Amniotic epithelial cell (primary cell): ENCODE measurements at places on chromosomes 2 and 18.

DNA sequence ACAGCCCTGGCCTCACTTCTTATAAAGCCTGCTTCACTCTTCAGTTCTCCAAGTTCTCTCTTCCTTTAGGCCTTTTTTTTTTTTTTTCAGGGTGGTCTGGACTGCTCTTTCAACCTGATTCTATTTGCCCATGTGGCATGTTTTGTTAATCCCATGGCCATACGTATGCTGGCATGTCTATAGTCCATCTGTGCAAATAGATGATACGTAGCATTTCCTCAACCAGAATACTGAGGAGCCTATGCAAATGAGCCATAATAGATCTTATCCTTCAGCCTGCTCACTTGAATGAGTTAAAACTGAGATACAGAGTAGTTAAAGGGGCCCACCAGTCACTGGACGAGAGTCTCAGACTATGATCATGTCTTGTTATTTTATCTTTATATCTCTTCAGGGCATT lies 265.2 kb upstream of the CXCR4 start:
- no peak for DNase-seq

DNA sequence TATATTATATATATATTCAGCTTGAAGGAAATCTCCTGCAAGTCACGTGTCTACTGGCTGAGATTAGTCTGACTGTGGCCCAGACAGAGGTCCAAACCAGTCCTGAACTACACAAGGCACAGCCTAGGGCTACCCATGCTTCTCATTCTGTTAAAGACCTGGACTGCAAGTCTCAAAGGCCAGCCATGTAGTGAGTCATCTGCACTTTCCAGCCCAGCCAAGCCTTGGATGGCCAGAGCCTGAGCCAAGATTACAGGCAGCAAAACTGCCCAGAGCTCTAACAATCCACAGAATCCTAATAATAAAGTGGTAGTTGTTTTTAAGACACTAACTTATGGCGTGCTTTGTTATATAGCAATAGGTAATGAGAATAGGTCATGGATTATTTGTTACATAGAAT lies 259.6 kb downstream of the SS18 start:
- DNase-seq = peak; percentile 73

DNA sequence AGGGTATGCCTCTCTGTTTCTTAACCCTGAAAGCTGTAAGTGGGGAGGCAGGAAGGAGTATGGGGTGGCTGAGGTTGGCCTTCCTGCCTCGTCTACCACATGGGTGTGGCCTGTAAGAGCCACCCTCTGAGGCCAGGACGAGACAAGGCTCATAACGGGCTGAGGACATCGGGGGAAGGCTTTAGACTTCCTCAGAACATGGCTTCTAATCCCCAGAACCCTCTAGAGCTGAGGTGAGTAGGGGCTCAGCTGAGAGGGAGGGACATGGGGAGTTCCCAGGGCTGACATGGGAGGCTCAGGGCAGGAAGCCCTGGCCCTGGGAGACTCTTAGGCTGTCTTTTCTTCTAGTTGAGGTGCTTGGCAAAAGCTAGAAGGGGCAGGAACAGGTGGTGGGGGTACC lies 36.7 kb downstream of the EMX1 start:
- DNase-seq = no peak

- DNase-seq = no peak
Observed at GRCh38 chr18:991441-991840, 86.8 kb downstream of the ADCYAP1 start.

DNA sequence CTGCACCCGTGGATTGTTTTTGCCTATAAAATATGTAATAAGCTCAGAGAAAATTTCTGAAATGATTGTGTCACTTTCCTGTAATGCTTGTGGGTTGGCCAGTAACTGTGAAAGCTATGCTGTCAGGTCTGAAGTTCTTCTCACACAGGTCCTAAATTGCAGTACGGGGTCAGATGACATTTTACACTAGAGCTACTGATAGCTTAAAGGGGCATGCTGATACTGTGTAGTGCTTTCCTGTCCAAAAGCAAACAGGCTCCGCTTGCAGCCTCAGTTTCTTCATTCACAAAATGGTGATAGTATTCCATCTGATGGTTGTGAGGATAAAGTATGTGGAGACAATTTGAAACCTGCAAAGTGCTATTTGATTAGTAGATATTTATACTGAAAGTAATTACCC lies 7.6 kb upstream of the FARSB start:
- DNase-seq = no peak

DNA sequence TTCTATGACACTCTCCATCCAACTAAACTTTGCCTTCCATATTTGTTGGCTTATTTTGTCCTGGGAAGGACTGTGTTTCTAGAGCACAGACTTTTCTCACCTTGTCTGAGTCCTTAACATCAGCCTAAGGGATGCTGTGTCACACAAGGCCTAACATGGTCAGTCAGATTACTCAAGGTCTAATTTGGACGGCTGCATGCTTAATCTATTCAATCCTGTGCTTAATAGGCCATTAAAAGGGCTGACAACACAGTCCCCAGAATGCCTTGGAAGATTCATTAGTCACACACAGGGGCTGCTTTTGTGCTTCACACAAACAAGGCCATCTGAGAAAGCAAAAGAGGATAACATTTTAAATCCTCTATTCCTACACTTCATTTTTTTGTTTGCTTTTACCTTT lies 84.0 kb downstream of the DYNAP start:
- DNase-seq = no peak

- DNase-seq = no peak
Observed at GRCh38 chr2:191908874-191909273, 62.0 kb upstream of the CAVIN2 start.

DNA sequence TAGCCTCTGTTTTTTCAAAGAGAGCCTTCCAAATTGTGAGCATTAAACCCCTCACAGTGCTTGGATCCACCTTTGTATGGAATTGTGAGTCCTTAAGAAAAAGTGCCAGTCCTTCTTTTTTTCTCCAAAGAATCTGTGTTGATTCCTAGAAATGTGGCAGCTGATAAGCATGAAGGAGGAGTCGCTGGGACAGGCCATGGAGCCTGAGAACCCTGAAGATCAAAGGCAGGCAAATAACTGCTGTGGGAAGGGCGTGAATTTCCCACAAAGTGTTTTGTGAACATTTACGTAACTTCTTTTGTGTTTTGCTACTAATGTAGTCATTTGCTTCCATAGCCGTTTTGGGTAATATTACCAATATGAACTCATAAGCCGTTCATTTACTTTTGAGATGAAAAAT lies 27.7 kb upstream of the CHMP1B start:
- DNase-seq = no peak

- no peak for DNase-seq
Observed at GRCh38 chr2:238915596-238915995, 67.7 kb downstream of the TWIST2 start.

GRCh38 chr2:11026286-11026921 lies 114.7 kb downstream of the KCNF1 start:
- DNase-seq = no peak

DNA sequence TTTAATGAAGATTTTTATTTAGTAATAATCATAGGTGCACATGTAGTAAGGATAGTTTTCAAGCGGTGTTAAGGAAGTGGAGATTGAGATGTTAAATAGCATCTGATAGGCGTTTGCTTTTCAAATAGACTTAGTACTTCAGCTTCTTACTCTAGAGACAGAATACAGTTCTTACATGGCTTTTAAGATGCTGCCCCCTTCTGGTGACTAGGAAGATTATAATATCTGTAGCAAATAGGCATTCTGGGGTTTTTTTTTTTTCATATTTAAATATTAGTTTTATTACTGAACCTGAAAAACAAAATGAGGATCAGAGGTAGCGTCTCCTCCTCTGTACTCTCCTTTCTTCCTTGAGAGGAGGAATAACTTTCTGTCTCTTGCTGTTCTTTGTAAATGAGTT lies 100.2 kb downstream of the AGAP1 start:
- peak; percentile 81 for DNase-seq

DNA sequence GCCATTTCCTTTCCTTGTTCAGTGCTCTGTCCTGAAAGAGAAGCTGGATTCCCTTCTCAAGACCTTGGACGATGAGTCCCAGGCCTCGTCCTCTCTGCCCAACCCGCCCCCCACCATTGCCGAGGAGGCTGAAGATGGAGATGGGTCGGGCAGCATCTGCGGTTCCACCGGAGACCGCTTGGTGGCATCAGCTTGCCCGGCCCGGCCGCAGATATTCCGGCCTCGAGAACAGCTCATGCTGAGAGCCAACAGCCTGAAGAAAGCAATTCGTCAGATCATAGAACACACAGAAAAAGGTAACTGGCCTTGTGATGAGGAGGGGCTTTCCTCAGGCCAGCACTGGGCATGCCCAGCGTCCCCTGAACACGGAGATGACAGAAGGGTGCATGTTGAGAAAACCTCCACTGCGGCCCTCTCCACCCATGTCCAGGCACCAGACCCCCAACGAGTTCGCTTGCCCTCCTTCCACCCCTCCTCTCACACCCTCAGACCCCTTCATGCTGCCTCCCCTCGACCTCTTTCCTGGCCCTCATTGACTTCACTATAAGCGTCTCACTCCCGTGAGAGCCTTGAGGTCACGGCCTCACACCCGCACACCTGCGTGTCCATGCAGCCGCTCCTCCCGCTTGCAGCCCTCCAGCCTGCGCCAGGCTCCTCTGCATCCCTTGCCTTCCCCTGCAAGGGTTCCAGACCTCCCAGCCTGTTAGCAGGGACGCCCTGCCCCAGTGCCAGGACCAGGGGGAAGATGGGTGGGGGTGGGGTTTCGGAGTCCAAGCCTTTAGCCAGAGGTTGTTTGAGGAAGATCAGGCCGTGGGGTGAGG lies 95.0 kb downstream of the DGKD start:
- peak; percentile 37 for DNase-seq

DNA sequence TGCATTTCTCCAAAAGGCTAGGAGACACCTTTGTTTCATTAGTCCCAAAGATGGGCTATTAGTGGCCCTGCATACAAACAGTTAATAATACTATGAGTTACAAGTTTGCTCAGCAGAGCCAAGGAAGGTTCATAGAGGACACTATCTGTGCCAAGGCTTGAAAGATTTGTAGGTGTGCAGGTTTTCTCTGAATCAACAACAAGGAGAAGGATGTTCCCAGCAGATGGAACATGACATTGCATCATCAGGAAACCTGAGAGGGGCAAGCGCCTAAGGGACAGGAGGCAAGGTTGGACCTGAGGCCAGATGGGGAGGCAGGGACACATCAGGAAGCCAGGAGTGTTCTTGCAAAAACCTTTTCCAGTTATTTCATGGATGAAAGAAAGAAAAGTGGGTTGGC lies 35.4 kb upstream of the STK17B start:
- DNase-seq = peak; percentile 37

- peak; percentile 65 for DNase-seq
Observed at GRCh38 chr2:6956566-6956965, 39.4 kb downstream of the RNF144A start.

DNA sequence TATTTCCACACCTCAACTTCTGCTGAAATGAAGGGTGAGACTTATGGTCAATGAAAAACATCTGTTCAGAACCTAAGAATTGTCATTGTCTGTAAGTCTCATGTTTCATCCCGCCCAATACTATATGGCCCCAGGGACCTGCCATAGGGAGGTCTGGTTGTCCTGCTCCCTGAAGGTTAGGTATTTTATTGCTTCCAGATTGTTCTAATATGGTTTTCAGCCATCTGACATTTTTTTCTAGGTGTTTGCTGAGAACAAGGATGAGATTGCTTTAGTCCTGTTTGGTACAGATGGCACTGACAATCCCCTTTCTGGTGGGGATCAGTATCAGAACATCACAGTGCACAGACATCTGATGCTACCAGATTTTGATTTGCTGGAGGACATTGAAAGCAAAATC lies 7.3 kb downstream of the XRCC5 start:
- no peak for DNase-seq

DNA sequence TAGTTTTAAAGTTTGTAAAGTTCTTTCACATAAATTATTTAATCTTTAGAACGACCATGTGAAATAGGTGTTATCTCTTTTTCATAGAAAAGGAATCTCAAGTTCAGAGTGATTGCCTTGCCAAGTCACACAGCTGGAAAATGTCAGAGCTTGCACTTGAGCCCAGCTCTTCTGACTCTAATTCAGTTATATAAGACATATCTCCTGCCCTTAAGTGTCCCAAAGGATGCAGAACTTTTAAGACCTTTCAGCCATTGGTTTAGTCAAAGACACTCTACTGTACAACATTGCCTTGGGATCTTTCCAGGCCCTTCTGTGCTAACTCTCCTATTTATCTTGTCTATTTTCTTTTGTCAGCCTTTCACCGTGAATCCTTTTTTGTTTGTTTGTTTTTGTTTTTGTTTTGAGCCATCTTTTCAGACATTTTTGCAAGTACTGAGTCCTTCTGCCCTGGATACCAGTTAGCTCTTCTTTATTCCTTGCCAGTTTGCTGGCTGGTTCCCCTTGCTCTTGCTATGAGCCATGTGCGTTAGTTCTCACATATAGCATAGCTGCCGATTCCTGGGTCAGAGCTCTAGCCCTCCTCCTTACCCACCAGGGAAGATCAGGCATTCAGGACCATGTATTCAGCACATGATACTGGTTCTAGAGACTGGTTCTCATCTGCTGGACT lies 160.0 kb upstream of the MYO3B start:
- peak; percentile 66 for DNase-seq

- no peak for DNase-seq
Observed at GRCh38 chr2:208172125-208172524, 8.7 kb upstream of the CRYGA start.

GRCh38 chr2:5021136-5021535 lies 671.0 kb upstream of the SOX11 start:
- DNase-seq = no peak

DNA sequence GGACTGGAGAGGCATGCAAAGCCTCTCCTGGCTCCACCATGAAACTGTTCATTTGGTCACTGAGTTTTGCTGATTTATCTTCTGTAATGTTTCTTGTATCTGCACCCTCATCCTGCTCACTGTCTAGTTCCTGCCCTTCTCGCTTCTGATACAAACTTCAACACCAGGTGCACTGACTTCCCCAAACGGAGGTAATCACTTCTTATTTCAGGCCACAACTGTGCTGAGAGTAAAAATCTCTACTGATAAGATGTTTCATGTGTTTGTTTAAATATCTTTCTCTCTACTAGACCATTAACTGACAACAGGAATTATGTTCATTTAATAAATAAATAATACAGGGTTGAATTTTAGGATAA lies 10.9 kb upstream of the NT5C1B start:
- DNase-seq = no peak

- DNase-seq = peak; percentile 94
Observed at GRCh38 chr2:234444893-234445292, 52.0 kb downstream of the ARL4C start.

DNA sequence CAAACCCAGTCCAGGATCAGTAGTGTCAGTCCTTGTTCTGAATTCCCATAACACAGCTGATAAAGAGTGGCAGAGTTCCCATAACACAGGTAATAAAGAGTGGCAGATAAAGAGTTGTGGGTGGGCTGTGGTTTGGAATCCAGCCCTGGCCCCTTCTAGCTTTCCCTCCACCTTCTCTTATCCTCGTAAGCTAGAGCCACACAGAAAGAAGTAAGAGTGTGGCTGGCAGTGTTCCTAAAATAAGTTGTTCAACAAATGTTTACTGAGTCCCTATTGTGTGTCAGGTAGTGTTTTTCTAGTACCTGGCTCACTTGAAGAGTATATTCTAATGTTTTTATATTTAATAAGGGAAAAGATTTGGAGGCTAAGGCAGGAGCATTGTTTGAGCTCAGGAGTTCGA lies 65.0 kb upstream of the BCL2L11 start:
- DNase-seq = no peak
